NCI-H510A (cell line): ENCODE measurements at places on chromosomes 12 and 14.

DNA sequence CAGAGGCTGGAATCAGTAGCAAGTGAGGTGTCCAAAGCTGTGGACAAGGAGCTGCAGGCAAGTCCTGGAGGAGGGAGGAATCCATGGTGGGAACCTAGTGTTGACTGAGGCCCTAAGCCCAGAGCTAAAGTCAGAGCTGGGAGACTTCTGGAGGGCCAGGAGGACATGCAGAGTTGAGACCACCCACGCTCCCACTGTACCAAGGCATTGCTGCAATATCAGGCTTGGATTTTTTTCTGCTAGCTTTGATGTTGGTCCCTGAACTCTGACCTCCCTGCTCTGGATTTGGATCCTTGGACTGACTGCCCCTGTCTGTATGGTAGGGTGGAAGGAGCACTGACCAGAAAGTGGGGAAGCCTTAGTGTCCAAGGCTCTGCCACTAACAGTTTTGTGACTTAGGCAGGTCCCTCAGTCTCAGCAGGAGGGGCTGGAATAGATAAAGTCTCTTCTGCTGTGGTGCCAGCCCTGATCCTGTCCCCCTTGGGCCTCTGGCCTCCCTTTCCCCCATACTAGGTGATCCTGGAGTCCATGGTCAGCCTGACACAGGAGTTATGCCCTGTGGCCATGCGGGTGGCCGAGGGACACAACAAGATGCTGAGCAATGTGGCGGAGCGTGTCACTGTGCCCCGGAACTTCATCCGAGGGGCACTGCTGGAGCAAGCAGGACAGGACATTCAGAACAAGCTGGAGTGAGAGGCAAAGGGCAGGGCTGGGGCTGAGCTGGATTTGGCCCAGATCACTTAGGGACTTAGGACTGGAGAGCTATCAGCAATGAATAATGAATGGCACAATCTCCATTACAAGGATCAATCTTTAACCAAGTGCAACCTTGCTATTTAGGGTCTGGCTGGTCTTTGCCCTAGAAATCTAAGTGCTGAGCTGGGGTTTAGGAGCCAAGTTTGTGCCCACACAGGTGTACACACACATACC, 9.4 kb downstream of the CARMIL3 start:
- no peak for DNase-seq

DNA sequence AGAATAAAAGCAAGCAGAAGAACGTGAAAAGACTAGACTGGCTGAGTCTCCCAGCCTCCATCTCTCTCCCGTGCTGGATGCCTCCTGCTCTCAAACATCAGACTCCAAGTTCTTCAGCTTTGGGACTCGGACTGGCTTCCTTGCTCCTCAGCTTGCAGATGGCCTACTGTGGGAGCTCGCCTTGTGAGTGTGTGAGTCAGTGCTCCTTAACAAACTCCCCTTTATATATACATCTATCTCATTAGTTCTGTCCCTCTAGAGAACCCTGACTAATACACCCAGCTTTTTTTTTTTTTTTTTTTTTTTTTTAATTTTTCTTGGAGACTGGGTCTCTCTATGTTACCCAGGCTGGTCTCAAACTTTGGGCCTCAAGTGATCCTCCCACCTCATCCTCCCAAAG, 46.9 kb downstream of the ACTN1 start:
- DNase-seq = no peak

- DNase-seq = no peak
These were observed 30.8 kb downstream of the BBOF1 start for GRCh38 chr14:74049876-74050495.

DNA sequence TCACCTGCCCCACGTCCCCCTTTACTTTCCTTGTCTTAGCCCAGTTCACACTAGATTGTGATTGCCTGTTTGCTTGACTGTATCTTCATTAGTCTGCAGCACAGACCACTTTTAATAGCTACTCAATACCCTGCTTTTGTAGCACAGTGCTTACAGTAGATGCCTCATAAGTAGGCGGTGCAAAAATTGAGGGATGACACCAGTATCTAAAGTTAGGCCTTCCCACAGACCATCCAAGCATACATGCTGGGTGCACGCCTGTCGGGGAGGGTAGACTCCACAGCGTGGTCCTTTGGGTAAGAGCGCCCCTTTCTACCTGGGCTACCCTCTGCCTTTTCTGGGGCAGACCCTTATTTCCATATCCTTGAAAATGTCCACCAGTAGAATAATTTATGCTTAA, 140.8 kb downstream of the GCH1 start:
- no peak for DNase-seq

- no peak for DNase-seq
These were observed 787 bp downstream of the ACAD10 start for GRCh38 chr12:111686574-111687105.

- no peak for DNase-seq
These were observed 170.9 kb upstream of the LMNTD1 start for GRCh38 chr12:25723921-25724491.

GRCh38 chr12:3165078-3165980, 88.2 kb downstream of the TSPAN9 start:
- DNase-seq = no peak

- DNase-seq = no peak
These were observed 354.5 kb downstream of the NUAK1 start for GRCh38 chr12:105783983-105784947.

DNA sequence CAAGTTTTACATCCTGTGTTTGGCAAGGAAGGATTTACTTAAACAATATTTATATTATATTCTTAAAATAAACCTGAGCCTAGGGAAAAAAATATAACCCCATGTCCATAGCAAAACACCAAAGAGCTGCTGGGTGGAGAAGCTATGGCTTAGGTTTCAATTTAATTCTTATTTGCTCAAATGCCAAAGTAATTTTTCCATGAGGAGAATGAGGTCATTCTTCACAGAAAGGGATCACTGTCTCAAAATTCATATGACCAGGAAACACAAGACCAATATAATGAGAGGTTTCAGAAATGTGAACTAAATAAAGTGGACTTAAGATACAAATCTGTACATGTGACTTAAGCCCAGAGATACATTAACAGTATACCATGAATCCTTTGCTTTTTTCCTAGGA, 195.0 kb downstream of the PHLDA1 start:
- DNase-seq = no peak

GRCh38 chr14:55097881-55098560, 31.0 kb upstream of the LGALS3 start:
- no peak for DNase-seq

- DNase-seq = no peak
These were observed 260.3 kb downstream of the VRK1 start for GRCh38 chr14:97057238-97058073.

- no peak for DNase-seq
These were observed 103.7 kb downstream of the DYRK2 start for GRCh38 chr12:67752226-67752732.

DNA sequence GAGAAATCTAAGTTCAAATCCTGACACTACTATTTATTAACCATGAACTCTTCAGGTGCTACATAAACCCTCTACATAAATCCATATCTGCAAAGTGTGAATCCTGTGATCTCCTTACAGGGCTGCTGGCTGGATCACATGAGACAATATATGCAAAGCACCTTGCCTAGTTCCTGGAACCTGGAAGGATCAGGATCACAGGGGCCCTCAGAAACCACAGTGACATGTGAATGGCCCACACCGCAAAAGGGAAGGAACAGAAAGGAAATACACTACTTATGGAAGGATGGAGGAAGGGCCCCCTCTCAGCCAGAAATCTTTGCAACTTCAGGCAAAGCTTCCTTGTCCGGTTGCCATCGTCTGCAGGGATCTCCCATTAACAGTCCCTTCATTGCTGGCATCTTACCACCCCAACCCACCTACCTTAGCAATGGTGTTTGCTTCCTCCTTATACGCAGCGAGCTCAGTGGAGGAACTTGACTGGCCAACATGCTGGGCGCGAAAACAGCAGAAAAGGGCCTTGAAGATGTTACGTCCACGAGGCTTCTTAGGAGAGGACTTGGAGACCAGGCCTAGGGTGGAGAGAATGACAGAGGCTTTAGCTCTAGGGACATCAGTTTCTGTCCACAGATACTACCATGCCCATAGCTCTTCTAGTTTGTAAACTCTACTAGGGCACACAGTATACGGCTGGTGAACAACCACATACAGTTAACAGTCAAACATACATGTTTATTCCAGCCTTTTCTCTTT, 10.7 kb upstream of the AVIL start:
- DNase-seq = no peak

GRCh38 chr12:57727758-57728395, 10.7 kb downstream of the AGAP2 start:
- DNase-seq = no peak

GRCh38 chr14:70822530-70823185, 13.3 kb upstream of the MAP3K9 start:
- peak; percentile 43 for DNase-seq

DNA sequence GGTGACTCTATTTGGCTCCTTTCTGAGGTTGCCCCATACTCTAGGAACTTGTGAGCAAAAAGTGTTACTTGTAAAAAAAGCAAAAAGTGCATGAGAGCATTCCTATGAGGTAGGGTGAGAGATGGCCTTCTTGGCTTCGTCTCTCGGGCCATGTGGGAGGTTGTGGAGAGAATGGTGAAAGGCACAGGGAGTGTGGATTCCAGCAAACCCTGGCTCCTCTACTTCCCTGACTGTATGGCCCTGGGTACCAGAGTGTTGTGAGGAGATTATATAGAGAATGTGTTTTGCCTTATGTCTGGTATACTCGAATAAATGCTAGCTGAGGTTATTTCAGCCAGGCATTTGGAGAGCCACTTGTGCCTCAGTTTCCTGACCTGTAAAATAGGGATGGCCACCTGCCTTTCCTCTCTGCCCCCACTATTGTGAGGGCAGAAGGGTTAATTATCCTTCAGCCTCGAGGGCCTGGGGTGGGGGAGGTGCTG, 11.0 kb downstream of the PLEKHG3 start:
- DNase-seq = no peak

GRCh38 chr12:124678421-124678893, 111.0 kb upstream of the NCOR2 start:
- DNase-seq = no peak

GRCh38 chr12:120167529-120168095, 26.9 kb downstream of the GCN1 start:
- no peak for DNase-seq

- no peak for DNase-seq
These were observed 559 bp upstream of the RFC5 start for GRCh38 chr12:118015944-118016343.

GRCh38 chr14:91817566-91818325, 49.6 kb downstream of the TC2N start:
- DNase-seq = no peak
